ENCODE measurements at places on chromosomes 2 and 18. TPM values are rescaled to one million over a fixed set of nuclear protein-coding genes. Genes with fewer than 3 reads are reported as not detected.
A peak's percentile ranks its signal among the peaks of the same experiment; 100 is the strongest.

DNA sequence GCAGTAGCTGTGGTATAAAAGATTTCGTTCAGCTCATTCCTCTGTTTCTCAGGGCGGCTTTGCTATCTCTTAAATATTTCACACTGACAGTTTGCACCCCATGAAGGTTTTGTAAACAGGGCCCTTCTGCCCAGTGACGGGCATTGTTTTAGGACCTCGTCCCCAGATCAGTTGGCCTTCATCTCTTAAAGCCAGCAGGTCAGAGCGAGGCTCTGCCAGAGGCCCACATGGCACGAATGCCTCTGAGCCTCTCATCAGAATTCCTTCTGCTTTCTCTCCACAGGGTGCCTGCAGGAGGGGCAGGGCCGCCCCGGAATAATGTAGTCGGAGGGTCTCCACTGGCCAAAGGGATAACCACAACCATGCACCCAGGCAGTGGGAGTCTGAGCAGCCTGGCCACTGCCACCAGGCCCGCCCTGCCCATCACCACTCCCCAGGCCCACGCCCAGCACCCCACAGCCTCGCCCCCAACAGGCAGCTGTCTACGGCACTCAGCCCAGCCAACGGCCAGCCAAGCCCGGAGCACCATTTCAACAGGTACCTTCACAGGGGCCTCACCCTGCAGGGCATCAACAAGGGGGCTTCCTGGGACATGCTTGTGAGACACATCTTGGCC lies 177.0 kb downstream of the SEPTIN10 start:
- H3K36me3 ChIP-seq: no peaks in the 10 kb centered on the region
- no peak overlapping the region for H3K27ac ChIP-seq
- H3K4me3 ChIP-seq: no peak overlapping the region
- no peak for DNase-seq
- H3K27me3 ChIP-seq: no peaks in the 10 kb centered on the region
- H3K4me1 ChIP-seq: no peaks in the 10 kb centered on the region

- no peak overlapping the region for H3K27ac ChIP-seq
- H3K4me1 ChIP-seq: no peaks in the 10 kb centered on the region
- no peaks in the 10 kb centered on the region for H3K36me3 ChIP-seq
- DNase-seq: no peak
- H3K4me3 ChIP-seq: no peak overlapping the region
Observed at GRCh38 chr18:27619090-27619772, 434.1 kb upstream of the CHST9 start.

DNA sequence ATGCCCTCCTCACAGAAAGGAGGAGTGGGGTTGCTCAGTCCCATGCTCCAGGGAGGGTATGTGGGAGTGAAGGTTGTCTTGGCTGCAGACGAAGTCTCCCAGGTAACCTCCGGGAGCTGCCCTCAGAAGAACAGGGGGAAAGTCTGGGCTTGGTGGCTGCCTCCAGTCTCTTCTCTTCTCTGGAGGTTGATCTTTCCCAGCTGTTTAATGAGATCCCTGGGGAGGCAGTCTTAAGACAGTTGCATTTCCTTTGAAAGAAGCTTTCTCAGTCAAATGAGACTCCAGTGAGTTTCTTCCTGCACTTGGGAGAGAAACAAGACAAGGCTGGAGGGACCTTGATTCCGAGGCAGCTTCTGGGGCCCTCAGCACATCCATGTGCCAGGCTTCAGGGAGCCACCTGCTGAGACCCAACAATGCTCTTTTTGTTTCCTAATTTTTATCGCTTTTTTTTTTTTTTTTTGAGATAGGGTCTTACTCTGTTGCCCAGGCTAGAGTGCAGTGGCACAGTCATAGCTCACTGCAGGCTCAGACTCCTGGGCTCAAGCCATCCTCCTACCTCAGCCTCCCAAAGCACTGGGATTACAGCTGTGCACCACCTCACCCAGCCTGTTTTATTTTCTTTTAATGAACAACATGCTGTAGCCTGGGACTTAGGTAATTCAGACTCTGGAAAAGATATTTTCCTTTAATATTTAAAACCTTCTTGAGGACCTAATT lies 71.7 kb upstream of the TPO start:
- no peak for DNase-seq
- H3K4me1 ChIP-seq: peaks cover 13% of the 10 kb centered on the region
- no peak overlapping the region for H3K4me3 ChIP-seq

DNA sequence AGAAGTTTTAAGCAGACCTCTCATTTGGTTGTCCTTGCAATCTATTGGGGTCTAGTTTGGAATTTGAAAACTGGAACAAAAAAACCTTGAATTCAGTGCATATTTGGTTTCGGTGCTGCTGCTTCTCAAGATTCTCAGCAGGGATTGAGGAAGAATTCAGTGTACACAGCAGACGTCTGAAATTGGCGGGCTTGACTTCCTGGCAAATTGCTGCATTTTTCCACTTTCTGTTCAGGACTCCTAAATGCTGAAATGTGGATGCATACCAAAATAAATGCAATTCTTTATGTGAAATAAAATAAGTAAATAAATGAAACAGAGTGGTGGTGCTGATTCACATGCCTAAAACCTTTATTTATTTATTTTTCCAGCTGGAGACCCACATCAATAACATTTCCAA lies 332.4 kb upstream of the KYNU start:
- no peak for DNase-seq
- no peaks in the 10 kb centered on the region for H3K27me3 ChIP-seq
- H3K36me3 ChIP-seq: no peaks in the 10 kb centered on the region
- no peak overlapping the region for H3K27ac ChIP-seq
- H3K4me1 ChIP-seq: no peaks in the 10 kb centered on the region

GRCh38 chr2:224894356-224894755 lies 147.9 kb downstream of the DOCK10 start:
- H3K36me3 ChIP-seq: no peaks in the 10 kb centered on the region
- no peaks in the 10 kb centered on the region for H3K4me1 ChIP-seq
- H3K27me3 ChIP-seq: no peaks in the 10 kb centered on the region
- no peak for DNase-seq
- H3K4me3 ChIP-seq: no peak overlapping the region
- H3K27ac ChIP-seq: no peak overlapping the region

GRCh38 chr2:210428393-210429179 lies 48.0 kb downstream of the LANCL1 start:
- no peak overlapping the region for H3K27ac ChIP-seq
- no peak overlapping the region for H3K4me3 ChIP-seq
- H3K36me3 ChIP-seq: peaks cover 18% of the 10 kb centered on the region
- DNase-seq: no peak

DNA sequence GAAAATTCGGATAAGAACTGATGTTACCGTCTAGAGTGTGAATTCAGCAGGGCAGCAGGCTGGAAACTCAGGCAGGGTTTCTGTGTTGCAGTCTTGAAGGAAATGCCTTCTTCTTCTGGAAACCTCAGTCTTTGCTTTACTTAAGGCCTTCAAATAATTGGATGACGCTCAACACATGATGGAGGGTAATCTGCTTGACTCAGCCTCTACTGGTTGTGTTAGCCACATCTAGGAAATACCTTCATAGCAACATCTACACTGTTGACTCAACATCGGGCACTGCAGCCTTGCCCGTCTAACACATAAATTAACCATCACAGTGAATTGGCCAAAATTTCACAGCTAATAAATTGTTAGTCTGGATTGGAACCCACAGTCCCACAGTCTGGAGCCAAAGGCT lies 37.2 kb downstream of the YPEL5 start:
- H3K36me3 ChIP-seq: no peaks in the 10 kb centered on the region
- no peak overlapping the region for H3K27ac ChIP-seq
- no peak overlapping the region for H3K4me3 ChIP-seq
- no peaks in the 10 kb centered on the region for H3K27me3 ChIP-seq
- DNase-seq: no peak

GRCh38 chr2:10124538-10125045 lies 2.1 kb downstream of the RRM2 start:
- H3K36me3 ChIP-seq: peaks cover 37% of the 10 kb centered on the region
- H3K27ac ChIP-seq: no peak overlapping the region
- no peak for DNase-seq
- H3K4me3 ChIP-seq: no peak overlapping the region
- H3K4me1 ChIP-seq: peaks cover 6% of the 10 kb centered on the region
- H3K27me3 ChIP-seq: no peaks in the 10 kb centered on the region

- H3K27me3 ChIP-seq: no peaks in the 10 kb centered on the region
- 0 out of 2 replicates have a peak, but pooled peaks cover 2% of the 10 kb centered on the region for H3K4me1 ChIP-seq
- no peak for DNase-seq
- H3K36me3 ChIP-seq: peaks cover 50% of the 10 kb centered on the region
- H3K27ac ChIP-seq: no peak overlapping the region
Observed at GRCh38 chr2:149012545-149012944, 26.0 kb upstream of the LYPD6B start.

GRCh38 chr2:171404261-171404660 lies 29.5 kb downstream of the METTL8 start:
- DNase-seq: no peak
- no peak overlapping the region for H3K27ac ChIP-seq
- no peaks in the 10 kb centered on the region for H3K27me3 ChIP-seq
- H3K4me3 ChIP-seq: no peak overlapping the region

DNA sequence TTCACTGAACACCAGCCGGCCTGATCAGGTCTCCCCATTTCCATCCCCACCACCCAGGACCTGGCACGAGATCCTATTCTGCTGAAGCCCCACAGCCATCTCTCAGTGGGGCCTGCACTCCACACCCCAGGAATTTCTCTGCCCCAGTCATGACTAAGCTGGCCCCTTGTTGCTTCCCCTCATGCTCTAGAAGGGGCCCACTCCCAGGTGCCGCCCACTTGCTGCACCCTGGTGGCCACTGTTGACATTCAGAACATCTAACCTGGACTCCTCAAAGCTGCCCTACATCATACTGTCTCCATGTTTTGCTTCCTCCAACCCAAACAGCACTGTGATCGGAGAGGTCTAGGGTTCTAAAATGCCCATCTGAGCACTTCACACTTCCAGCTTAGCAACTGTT lies 90.7 kb upstream of the KLHL29 start:
- H3K4me3 ChIP-seq: no peak overlapping the region
- H3K36me3 ChIP-seq: no peaks in the 10 kb centered on the region
- H3K27ac ChIP-seq: no peak overlapping the region
- no peak for DNase-seq
- H3K27me3 ChIP-seq: no peaks in the 10 kb centered on the region

DNA sequence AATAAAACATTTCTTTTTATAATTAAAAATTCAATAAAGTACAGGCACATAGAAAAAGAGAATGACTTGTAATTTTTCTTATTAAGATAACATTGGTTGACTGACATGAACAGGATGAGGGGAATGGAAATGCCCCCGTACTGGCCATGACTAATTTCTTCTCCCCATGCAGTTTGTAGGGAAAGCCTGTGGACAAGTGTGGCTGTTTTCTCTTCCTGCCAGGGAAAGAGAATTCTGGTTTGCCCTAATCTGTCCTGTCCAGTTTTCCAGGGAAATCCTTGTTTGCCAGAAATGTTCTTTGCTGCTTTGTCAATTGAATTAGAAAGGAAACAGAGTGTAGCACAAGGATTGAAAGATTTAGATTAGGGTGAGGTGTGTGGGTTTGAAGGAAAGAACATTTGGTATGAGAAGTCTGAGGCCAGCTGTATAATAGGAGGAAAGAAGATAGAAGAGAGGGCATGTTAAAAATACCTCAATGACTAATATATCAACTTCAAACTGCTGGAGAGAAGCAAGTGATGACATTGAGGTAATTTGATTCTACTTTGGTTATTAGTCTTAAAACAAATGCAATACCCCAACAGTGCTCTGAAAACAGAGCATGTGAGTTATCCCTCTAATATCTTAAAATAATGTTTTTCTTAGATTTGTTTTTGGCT lies 593.9 kb upstream of the ZNF804A start:
- no peaks in the 10 kb centered on the region for H3K36me3 ChIP-seq
- H3K4me1 ChIP-seq: no peaks in the 10 kb centered on the region
- DNase-seq: no peak

GRCh38 chr2:207155516-207156444 lies 10.0 kb downstream of the KLF7 start:
- H3K27me3 ChIP-seq: no peaks in the 10 kb centered on the region
- peaks cover 12% of the 10 kb centered on the region for H3K4me1 ChIP-seq
- H3K36me3 ChIP-seq: no peaks in the 10 kb centered on the region

GRCh38 chr2:219309278-219309677 lies at the start of gene PTPRN:
Gene PTPRN (minus strand): TSS chr2:219309401. CDS start chr2:219309332, 69 bp downstream.
- peak within 1 kb of the TSS; percentile 38 for H3K4me3 ChIP-seq
- H3K27me3 ChIP-seq: peaks cover 14% of the 10 kb centered on the region
- DNase-seq: no peak
- H3K4me1 ChIP-seq: peaks cover 9% of the 10 kb centered on the region

GRCh38 chr2:235709969-235710879 lies 216.4 kb downstream of the AGAP1 start:
- no peaks in the 10 kb centered on the region for H3K4me1 ChIP-seq
- no peaks in the 10 kb centered on the region for H3K36me3 ChIP-seq
- H3K4me3 ChIP-seq: no peak overlapping the region
- no peaks in the 10 kb centered on the region for H3K27me3 ChIP-seq

- H3K27ac ChIP-seq: no peak overlapping the region
- no peak for DNase-seq
- H3K27me3 ChIP-seq: no peaks in the 10 kb centered on the region
- no peak overlapping the region for H3K4me3 ChIP-seq
Observed at GRCh38 chr2:120432293-120432975, 86.5 kb downstream of the INHBB start.

GRCh38 chr2:218253232-218253625 lies 7.6 kb upstream of the GPBAR1 start:
- DNase-seq: no peak
- no peaks in the 10 kb centered on the region for H3K4me1 ChIP-seq
- H3K27me3 ChIP-seq: no peaks in the 10 kb centered on the region
- peaks cover 76% of the 10 kb centered on the region for H3K36me3 ChIP-seq
- no peak overlapping the region for H3K27ac ChIP-seq

DNA sequence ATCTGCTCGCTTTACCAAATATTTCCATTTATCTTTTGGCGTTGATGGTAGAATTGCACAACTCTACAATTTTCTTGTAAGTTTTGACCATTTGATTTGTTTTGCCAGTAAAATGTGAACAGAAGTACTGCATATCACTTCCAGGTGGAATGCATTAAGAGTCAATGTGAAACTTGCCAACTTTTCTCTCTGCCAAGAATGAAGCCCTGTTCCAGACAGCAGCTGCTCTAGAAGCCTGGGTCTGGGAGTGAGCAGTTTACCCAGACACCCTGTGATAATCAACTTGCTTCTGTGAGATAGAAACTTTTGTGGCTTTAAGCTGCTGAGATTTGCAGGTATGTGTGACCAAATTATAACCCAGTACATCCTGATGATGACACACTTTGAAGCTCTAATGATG lies 115.9 kb upstream of the SYT4 start:
- H3K4me3 ChIP-seq: no peak overlapping the region
- no peak for DNase-seq
- H3K27me3 ChIP-seq: no peaks in the 10 kb centered on the region
- no peaks in the 10 kb centered on the region for H3K36me3 ChIP-seq
- H3K4me1 ChIP-seq: no peaks in the 10 kb centered on the region

- no peak for DNase-seq
- H3K4me3 ChIP-seq: no peak overlapping the region
- H3K36me3 ChIP-seq: no peaks in the 10 kb centered on the region
Observed at GRCh38 chr18:44856157-44856556, 175.5 kb downstream of the SETBP1 start.

Gene HOXD1
- total RNA-seq: not detected

Gene RAPH1
- total RNA-seq: 27.4 TPM

Gene APCDD1
- total RNA-seq: 3.0 TPM

Gene DYNAP
- 0.22 TPM for total RNA-seq

Gene CRYGD
- total RNA-seq: 0.98 TPM

Gene CPLX4
- not detected for total RNA-seq

Gene ZNF804A
- total RNA-seq: not detected

Gene NFE2L2
- total RNA-seq: 32.3 TPM

Gene TSPYL6
- not detected for total RNA-seq

Gene GAD1
- 0.34 TPM for total RNA-seq

Gene UBXN2A
- total RNA-seq: 20.4 TPM

Gene LRRTM1
- 1.4 TPM for total RNA-seq

Data from H1 (cell line).